Panc1 (cell line): ENCODE measurements at places on chromosomes 7 and 10.

GRCh38 chr7:115356999-115357702, 435.3 kb downstream of the MDFIC start:
- no peak for DNase-seq

DNA sequence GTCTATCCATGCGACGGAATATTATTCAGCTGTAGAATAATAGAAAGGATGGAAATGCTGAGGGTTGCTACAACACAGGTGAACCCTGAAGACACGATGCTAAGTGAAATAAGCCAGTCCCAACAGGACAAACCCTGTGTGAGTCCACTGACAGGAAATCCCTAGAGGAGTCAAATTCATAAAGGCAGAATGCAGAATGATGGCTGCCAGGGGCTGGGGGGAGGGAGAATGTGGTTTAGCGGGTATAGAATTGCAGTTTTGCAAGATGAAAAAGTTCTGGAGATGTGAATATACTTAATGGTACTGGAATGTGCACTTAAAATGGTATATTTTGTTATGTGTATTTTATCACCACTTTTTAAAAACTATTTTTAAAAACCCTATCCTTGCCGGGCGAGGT, 36.9 kb upstream of the DOCK1 start:
- DNase-seq = no peak

GRCh38 chr10:75110006-75110632, 1.3 kb upstream of the SAMD8 start:
- DNase-seq = no peak

DNA sequence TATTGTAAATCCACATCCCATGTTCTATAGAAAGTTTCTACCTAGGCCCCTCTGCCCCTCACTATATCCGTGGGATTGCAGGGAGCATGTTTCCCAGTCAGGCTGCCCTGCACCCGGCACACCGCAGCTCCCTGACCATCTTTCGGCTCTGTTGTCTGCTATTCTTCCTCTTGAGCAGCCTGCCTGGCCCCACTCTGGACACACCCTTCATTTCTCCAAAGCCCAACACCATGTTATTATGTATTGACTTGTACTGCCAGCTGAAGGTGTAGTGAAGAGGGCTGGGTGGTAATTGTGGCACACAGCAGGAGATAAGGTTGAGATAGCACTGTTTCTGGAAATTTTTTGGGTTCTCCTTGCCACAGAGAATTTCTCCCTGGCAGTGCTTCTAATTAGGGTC, 9.8 kb downstream of the LRMDA start:
- DNase-seq = no peak

- no peak for DNase-seq
Measured at GRCh38 chr7:82542665-82543064, 99.1 kb upstream of the CACNA2D1 start.

- no peak for DNase-seq
Measured at GRCh38 chr7:28564033-28564432, 151.7 kb downstream of the CREB5 start.

- no peak for DNase-seq
Measured at GRCh38 chr7:8065356-8065813, 96.8 kb downstream of the GLCCI1 start.

DNA sequence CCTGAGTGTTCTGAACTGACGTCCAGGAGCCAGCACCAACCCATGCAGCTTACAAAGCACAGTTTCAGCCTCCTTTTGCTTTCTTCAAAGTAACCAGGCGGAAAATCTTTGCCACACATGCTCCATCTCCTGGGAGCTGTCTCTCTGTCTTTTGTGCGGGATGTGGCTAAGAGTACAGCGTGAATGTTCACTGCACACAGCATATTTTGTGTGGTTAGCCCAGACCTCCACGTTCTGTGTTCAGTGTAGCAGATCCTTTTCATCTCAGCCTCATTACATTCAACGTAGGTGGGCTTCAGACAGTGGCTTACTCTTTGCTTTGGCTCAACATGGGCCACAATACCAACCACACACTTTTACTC, 200.8 kb downstream of the TNS3 start:
- no peak for DNase-seq

DNA sequence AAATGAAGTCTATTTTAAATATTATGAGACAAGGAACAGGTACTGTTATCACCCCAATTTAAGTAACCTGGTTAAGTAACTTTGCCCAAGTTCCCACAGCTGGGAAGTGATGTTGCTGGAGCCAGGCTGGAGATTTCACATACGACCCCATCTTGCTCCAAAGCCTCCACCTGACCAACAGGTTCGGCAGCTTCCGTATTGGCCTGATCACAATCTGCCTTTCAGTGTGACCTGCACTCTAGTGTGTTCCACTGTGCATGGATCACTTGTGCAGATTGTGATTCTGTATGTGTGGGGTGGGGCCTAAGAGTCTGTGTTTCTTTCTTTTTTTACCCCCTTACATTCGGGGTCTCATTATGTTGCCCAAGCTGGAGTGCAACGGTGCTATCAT, 66.1 kb downstream of the PRTFDC1 start:
- no peak for DNase-seq

GRCh38 chr7:38629651-38630510, 1.3 kb downstream of the AMPH start:
- no peak for DNase-seq

GRCh38 chr10:77639756-77640155, 2.1 kb upstream of the KCNMA1 start:
- DNase-seq = no peak

- DNase-seq = no peak
Measured at GRCh38 chr10:117945651-117946050, 101.1 kb downstream of the RAB11FIP2 start.

DNA sequence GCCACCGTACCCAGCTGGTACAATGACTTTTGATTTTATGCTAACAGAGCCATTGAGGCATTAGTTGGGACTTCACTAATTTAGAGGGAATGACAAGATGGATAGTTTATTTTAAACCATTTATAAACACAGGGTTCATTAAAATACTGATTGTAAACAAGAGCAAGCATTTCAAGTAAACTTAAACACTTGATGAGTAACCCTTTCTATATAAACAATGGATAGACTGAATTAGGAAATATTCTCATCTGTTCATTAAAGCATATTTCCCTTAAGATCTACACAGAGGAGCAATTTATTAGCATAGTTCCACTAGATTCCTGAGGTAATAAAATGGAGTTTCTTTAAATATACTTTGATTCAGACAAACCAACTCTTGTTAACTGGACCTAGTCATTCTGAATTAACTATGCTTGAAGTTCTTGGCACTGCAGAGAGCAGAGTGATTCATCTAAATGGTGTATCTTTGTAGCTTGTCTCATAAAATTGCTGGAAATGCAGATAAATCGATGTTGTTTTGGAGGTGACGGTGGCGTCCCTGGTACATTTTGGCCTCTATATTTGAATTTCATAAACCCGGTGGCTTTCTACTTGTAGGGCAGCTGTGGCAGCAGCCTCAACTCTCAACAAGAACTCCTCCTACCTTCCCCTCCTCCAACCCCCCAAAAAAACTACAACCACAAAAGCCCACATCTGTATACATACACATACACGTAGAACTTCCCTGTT, 15.4 kb upstream of the VDAC2 start:
- no peak for DNase-seq

GRCh38 chr7:32535162-32535702, 39.9 kb downstream of the AVL9 start:
- no peak for DNase-seq
